CD4-positive, alpha-beta T cell (primary cell): ENCODE measurements at places on chromosomes 2 and 18. TPM values are rescaled to one million over a fixed set of nuclear protein-coding genes. Genes with fewer than 3 reads are reported as not detected.

Gene SPATA3
- not detected for total RNA-seq

Gene ZNF385B
- not detected for total RNA-seq

Gene OXER1
- total RNA-seq = not detected

Gene REG1B
- total RNA-seq = not detected

Gene SH3RF3
- 5.2 TPM for total RNA-seq

Gene DYNAP
- total RNA-seq = not detected

Gene ZCCHC2
- 85.0 TPM for total RNA-seq

Gene REG3A
- total RNA-seq = not detected

Gene RMDN2
- total RNA-seq = 3.3 TPM

Gene DOK6
- total RNA-seq = not detected

Gene COLEC11
- not detected for total RNA-seq

Gene POU3F3
- not detected for total RNA-seq

Gene ALKAL2
- not detected for total RNA-seq

Gene SCYGR6
- total RNA-seq = not detected

Gene HPCAL1
- total RNA-seq = 27.9 TPM

Gene SLC30A3
- total RNA-seq = not detected

Gene ANO7
- total RNA-seq = 0.25 TPM

Gene MAP4K4
- total RNA-seq = 94.0 TPM

Gene UGT1A10
- not detected for total RNA-seq

Gene STARD6
- not detected for total RNA-seq

Gene ABHD1
- 1.0 TPM for total RNA-seq

Gene RESP18
- not detected for total RNA-seq

Gene ACADL
- total RNA-seq = not detected

Gene MYCN
- total RNA-seq = not detected

Gene ANKAR
- 7.9 TPM for total RNA-seq

Gene CHRNG
- not detected for total RNA-seq
